ENCODE measurements at places on chromosomes 6 and 20.

DNA sequence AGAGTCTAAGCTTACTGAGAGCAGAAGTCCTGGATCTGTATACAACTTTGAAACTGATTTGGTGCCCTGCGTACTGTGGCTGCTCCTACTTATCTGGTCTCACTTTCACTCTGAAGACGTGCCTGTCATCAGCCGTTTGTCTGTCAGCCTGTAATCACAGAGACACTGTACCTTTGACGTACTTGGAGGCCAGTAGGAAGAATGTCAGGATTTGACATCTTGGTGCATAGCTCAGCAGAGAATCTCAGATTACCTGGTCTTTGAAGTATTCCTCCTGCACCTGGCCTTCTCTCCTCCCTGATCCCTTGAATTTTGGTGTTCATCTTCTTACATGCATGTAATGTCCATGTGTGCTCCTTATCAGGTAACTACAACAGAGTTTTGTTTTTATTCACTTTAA, 37.7 kb downstream of the DSE start:
- no peak for DNase-seq

- no peak for DNase-seq
Observed at GRCh38 chr6:129317931-129318820, 391.8 kb downstream of the ARHGAP18 start.

GRCh38 chr6:14977747-14978382, 268.0 kb upstream of the JARID2 start:
- DNase-seq = no peak

DNA sequence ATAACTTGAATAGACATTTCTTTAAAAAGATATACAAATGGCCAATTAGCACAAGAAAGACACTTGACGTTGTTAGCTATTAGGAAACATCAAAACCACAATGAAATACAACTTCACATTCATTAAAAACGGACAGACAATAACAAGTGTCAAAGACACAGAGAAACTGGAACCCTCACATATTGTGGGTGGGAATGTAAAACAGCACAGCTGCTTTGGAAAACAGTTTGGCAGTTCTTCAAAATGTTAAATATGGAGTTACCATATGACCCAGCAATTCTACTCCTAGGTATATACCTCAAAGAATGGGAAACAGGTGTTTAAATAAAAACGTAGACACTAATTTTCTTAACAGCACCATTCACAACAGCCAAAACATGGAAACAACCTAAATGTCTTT, 100.5 kb upstream of the SLC22A23 start:
- no peak for DNase-seq

- DNase-seq = no peak
Observed at GRCh38 chr20:21303872-21304586, 898 bp downstream of the XRN2 start.

GRCh38 chr6:30888816-30889495, 4.6 kb downstream of the DDR1 start:
- no peak for DNase-seq

DNA sequence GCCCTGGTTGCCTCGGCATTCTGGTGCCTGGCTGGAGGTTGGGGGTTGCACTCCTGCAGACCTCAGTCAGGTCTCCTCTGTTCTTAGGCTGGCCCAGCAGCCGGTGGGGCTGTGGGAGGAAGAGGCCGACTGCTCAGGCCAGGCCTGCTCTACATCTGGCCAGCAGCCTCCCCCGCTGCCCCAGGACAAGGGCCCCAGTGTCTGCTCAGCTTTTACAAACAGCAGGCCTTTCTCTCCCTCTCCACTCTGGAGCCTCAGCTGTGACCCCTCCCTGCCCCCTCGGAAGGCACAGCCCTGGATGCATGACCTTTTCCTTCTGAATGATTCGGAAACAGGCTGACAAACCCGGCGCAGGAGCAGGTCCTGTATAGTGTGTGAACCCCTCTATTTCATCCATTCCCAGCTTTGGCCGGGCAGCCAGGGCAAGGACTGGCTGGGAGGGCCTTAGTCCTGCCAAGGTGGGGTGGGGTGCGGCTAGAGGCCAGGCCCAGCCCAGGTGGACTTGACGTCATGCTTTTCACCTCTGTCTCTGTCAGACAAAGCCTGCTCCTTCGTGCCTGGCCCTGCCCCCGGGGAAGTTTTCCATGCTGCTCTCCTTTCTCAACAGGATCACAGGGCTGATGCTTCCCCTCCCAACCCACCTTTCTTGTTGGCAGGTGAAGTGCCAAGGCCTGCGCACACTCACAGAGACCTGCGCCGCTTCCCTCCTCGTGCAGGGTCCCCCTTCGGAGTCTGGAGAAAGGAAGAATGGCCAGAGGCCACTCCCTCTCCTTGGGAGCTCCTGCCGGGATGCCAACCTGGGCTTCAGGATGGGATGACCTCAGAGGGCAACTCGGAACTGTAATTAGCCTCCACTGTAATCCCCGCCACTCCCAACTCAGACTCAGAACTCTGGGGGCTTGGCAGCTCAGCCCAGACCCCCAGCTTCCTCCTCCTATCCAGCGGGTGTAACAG, 10.1 kb upstream of the ITPR3 start:
- DNase-seq = no peak

GRCh38 chr6:167306401-167306998, 15.4 kb downstream of the UNC93A start:
- DNase-seq = peak; percentile 21

DNA sequence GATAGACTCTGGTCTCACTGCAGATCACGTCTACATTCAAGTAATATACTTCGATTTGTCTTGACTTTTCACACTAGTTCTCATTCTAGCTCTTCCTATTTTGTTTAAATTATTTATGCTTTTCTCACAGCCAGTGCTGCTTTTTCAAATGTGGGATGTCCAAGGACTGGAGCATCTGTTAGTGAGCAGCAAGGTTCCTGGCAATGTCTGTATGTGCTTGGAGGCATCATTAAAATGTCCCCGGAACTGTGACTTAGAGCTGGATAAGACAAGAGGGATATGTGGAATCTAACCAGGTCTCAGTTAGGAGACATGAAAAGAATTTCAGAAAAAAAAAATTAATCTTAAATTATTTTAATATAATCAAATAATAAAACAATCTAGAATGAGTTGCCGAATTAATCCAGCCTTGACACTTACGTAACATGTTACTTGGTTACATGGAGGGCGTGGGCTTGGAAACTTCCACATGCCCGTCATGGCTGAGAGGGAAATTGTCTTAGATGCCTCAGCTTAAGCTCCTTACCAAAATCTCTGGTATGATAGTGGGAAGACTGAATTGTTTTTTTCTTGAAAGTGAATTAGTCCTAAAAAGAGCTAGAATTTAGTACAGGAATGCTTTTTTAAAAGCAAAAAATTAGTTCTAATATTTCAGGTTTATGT, 21.4 kb upstream of the CARMIL1 start:
- DNase-seq = no peak

DNA sequence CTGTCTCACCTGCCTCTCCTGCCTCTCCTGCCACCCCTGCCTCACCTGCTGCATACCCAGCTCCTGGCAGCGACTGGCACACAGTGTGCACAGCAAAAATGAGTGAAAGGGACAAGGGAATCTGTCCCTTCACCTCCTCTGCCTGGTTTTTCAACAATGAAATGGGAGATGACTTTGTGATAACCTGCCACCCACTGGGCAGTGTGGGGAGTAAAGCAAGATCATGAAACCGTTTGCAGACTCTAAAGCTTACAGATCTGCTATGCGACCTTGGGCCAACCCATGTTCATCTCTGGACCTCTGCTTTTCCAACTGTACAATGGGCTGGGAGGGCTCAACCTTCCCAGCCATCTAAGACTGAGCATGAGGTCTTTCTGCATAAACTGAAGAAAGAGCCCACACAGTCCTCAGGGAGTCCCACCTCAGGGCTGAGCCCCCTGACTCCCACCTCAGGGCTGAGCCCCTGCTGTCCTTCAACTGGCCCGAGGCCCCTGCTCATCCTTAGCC, 81.1 kb downstream of the RIPOR3 start:
- DNase-seq = no peak

DNA sequence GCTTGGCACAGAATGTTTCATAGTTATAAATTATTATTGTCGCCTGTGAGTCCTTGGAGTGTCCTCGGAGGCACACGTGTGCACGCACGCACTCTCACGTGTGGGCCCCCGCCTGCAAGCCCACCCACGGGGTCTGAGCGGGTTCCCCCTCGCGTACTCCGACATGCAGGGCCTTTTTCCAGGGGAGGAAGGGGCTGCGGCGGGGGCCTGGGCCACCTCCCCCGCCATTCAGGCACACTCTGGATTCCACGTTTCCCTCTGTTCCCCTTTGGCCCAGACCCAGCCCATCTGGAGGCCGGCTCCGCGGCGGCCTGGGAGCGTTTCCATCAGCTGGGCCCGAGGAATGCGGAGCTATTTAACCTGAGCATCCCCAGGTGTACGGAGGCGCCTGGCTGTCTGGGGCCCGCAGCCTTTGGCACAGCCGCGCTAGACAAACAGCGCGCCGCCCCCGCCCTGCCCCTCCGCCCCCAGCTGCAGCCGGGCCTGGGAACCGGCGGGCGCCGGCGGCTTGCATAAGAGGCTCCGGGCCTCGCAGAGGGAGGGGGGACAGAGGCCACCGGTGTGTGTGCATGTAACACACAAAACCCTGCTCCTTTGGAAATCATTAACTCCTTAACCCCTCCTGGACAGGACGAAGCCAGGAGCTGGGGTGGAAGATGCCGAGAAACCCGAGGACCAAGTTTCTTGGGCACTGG, 3.3 kb downstream of the ID1 start:
- peak; percentile 90 for DNase-seq

DNA sequence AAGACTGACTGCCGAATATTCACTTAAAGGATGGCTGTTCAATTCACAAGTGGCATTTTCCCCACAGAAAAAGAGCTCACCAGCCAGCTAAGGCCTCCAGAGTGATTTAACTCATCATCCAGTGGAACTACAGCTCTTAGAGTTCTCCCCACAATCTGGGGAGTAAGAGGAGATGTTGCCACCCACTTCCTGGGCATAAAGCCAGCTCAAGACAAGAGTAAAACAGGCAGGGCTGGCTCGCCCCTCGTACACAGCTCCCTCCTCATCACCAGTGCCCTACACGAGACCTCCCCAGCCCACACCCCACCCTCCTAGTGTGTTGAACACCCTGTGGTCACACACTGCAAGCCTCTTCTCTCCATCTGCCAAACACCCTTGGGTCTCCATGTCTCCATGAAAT, 47.2 kb upstream of the IPCEF1 start:
- DNase-seq = no peak

DNA sequence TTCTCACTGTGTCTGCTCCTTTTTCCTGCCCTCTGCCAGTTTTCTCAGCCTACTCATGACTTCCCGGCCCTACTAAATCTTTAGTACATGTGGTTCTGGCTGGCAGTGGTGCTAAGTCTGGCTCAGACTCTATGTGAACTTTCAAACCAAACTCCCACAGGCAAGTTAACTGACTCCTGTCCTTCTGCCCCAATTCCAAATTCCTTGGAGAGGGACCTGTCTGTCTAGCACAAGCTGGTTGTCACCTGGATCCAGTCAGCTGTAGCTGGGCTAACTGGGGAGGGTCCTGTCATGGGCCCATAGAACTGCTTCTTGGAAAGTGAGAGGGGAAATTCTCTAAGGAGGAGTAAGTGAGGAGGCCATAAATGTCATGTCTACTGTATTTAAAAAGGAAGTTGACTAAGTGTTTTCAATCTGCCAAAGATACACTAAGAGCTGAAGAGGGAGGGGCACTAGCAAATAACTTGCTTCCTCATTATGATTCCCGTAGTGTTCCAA, 240.1 kb downstream of the KCNQ5 start:
- DNase-seq = peak; percentile 39

GRCh38 chr20:36854348-36855240, 21.3 kb upstream of the TLDC2 start:
- peak; percentile 35 for DNase-seq

- DNase-seq = peak; percentile 65
Observed at GRCh38 chr20:34190679-34191090, 50.5 kb upstream of the ASIP start.

DNA sequence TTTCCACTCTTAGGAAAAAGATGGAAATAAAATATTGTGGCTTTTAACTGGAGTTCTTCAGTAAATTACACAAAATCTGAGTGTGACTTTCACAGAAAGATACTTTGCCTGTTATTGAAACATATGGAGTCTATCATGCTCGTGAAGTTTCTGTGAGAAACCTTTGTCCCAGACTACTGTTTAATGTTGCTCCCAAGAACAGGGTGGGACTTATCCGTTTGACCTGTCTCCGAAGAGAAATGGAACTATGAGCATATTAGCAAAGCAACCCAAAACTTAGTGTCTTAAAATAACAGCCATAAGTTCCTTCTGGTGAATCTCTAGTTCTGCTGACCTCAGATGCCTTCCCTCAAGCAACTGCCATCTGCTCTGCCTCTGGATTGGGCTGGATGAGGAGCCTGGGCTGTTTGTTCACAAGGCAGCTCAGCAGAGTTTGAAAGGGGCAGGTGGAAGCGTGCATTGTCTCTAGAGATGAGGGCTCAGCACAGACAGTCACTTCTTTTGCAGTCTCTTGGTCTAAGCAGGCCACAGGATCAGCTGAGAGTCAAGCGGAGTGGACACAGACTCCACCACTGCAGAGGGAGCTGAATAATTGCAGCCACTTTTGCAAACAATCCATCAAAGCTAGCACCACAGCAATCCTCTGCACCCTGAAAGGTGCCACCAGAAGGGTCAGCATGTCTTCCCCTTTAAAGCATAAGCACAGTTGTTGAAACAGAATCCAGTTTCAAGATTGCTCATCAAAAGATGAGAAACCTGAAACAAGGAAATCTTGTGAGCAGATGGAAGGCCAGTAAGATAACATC, 52.8 kb downstream of the MYB start:
- no peak for DNase-seq

GRCh38 chr20:31476643-31477215, 1.6 kb downstream of the REM1 start:
- DNase-seq = peak; percentile 79

- no peak for DNase-seq
Observed at GRCh38 chr6:101146389-101146788, 247.1 kb upstream of the GRIK2 start.

- no peak for DNase-seq
Observed at GRCh38 chr20:32319100-32319499, 39.0 kb upstream of the ASXL1 start.

DNA sequence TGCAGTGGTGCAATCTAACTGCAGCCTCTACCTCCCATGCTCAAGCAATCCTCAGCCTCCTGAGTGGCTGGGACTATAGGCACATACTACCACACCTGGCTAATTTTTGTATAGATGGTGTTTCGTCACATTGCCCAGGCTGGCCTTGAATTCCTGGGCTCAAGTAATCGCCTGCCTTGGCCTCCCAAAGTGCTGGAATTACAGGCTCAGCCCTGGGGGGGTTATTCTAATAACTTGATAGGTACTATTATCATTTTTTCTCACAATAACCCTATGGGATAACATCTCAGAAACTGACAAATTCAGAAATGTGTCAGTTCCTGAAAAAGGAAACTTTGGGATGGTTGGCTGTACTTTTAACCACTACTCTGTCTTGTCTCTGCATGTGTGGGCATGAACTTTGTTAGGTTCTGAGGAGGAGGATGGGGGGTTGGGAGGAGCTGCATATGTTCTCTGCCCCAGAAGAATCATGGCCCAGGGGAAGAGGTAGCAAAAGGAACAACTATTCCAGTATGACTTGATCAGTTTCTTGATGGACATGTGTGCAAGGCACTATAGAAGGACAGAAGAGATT, 169.9 kb downstream of the CARMIL1 start:
- no peak for DNase-seq

GRCh38 chr6:110547266-110547964, 71.0 kb upstream of the SLC22A16 start:
- DNase-seq = peak; percentile 42
